ENCODE measurements at places on chromosomes 1 and 21. TPM values are rescaled to one million over a fixed set of nuclear protein-coding genes. Genes with fewer than 3 reads are reported as not detected.
A peak's percentile ranks its signal among the peaks of the same experiment; 100 is the strongest.

- DNase-seq = no peak
Measured at GRCh38 chr1:227926216-227926791, 21.4 kb downstream of the WNT9A start.

DNA sequence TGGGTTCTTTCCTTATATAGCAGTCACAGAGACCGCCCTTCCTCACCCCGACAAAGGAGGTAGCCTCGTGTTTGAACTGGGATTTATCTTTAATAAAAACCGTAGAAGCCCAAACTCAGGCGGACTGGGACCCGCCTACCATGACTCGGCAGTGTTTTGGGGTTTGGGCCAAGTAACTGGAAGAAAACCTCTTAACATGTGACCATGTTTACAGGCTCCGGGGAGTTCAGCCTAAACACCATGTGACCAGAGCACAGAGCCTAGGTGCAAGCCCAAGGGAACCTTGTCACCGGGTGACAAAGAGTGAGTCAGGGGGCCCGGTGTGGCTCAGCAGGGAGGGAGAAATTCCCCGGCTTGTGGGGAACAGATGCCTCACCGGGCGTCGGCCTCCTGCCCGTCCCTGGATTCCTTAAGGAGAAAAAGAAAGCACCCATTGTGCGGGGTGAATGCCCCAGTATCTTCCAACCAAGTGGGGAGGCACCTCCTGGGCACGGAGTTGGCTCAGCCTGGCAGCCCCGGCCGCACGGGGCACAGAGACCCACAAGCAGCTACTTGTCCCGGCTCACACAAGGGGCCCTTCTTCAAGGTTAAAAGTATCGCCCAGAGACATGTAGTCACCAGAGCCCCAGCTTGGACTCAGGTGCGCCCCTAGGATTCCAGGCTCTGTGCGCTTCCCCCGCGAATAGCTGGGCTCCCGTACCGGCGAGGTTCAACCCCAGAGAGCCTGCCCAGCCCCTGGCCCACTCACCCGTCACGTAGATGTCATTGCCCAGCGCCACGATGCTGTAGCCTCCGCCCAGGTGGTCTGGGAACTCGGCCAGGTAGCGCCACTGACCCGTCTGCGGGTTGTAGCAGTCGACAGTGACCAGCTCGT, 1.4 kb downstream of the KLHL21 start:
- DNase-seq = peak; percentile 80

GRCh38 chr1:189673217-189673616, 804.4 kb downstream of the BRINP3 start:
- DNase-seq = no peak

SVBP gene
- 10.2 TPM for total RNA-seq

DNA sequence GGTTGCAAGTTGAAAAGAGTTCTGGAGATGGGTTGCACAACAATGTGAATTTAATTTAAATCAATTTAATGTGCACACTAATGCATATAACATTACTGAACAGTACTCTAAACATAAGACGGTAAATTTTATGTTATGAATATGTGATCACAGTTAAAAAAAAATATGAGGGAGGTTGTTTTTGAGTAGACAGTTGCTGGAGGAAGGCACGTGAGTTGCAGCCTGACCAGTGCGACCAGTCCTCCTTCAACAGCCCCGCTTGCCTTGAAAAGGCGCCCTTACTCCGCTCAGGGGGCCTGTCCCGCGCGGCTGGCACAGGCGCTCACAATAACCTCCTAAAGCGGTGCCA, 322 bp upstream of the OLIG1 start:
- DNase-seq = no peak

KRTAP13-1 gene
- not detected for total RNA-seq

FAM72D gene
- total RNA-seq = not detected

- no peak for DNase-seq
Measured at GRCh38 chr1:206438554-206438953, 31.7 kb upstream of the IKBKE start.

All from thoracic aorta (tissue), 2 donors.